ENCODE measurements at places on chromosomes 12 and 14. TPM values are rescaled to one million over a fixed set of nuclear protein-coding genes. Genes with fewer than 3 reads are reported as not detected.

COL2A1 gene
- 26.7 TPM for total RNA-seq

RNASE7 gene
- total RNA-seq = not detected

MYF5 gene
- not detected for total RNA-seq

AJUBA gene
- total RNA-seq = 11.1 TPM

RPS6KA5 gene
- 10.7 TPM for total RNA-seq

Measured in spinal cord (tissue), 10 donors.